T-helper 2 cell (primary cell): ENCODE measurements at places on chromosomes 16 and 17.
A peak's percentile ranks its signal among the peaks of the same experiment; 100 is the strongest.

- no peak for DNase-seq
These were observed 55.0 kb upstream of the RASL10B start for GRCh38 chr17:35676441-35676840.

- no peak for DNase-seq
These were observed 19.3 kb upstream of the ZFPM1 start for GRCh38 chr16:88433632-88434352.

GRCh38 chr16:67386861-67387455, 6.3 kb downstream of the TPPP3 start:
- no peak for DNase-seq

DNA sequence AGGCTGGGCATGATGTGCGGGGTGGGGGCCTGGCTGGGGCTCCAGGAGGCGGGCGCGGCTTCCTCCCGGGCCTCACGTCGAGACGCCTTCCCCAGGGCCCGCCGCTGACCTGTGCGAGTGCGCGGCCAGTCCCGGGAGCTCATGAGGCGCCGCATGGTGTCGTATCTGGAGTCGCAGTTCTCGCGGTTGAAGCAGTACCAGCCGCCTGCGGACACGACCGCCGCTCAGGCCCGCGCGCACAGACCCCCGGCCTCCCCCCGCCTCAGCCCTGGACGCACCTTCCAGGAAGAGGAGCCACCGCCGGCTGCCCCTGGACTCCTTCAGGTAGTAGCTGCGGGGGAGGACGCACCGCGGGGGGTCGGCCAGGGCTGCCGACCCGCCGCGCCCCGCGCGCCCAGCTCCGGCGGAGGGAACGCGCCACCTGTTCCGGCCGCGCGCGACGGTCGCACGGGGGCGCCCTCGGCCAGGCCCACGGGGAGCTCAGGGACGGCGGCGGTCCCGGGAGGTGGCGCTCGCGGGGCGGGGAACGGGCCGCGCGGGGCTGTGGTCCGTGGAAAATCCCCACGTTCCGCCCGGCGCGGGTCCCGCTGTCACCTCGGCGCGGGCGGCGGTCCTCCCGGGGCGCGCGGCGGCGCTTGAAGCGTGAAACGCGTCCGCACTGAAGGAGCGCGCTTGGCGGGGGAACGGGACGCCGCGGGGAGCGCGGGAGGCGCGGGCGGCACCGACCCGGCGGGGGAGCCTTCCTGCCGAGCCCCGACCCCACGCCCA, 1.4 kb downstream of the NOTUM start:
- peak; percentile 67 for DNase-seq

DNA sequence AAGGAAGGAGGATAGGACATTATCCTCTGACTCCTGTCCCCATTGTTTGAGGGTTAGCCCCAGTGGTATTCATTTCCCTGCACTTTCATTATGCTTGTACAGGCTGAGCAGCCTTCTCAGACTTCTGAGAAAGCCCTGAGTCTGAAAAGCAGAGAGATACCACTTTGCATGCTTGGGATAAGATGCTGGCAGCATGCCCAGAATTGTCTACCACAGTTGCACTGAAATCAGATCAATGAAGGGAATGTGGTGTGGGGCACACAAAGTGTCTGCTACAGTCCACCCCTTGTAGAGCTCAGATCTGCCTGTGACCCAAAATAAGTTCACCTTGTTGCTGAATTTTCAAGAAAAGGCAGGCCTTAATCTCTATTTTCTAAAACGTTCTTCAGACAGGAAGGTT, 160.6 kb downstream of the CCT6B start:
- no peak for DNase-seq

DNA sequence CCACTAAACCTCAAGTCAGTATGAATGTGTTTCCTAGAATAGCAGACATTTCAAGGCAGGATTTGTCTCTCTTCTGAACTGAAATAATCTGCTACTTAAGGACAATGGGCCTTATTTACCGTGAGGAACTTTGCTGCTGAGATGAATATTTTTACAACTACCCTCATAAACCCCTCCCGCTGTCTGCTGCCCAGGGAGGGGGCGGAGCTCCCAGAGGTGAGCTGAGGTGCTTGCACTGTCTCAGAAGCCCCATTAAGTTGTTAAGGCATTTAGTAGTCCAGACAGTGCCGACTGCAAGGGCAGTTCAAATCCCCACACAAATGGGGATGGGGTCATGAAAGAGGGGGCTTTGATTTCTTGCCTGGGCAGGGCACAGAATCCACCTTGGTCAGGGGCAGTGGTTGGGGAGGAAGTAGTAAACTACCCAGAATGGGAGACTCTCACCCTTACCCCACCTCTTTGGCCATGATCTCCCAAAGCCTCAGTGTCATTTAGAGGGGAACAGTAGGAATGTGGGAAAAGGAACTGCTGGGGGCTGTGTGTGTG, 19.2 kb downstream of the HNF1B start:
- no peak for DNase-seq

DNA sequence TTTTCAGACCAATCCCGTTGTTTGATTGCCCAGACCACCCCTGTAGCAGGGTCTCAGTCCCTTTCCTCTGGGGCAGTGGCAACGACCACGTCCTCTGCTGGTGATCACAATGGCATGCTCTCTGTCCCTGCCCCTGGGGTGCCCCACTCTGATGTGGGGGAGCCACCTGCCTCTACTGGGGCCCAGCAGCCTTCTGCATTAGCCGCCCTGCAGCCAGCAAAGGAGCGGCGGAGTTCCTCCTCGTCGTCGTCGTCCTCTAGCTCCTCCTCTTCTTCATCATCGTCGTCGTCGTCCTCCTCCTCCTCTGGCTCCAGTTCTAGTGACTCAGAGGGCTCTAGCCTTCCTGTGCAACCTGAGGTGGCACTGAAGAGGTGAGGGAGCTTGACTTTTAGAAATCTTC, 9.2 kb downstream of the ELOB start:
- no peak for DNase-seq

DNA sequence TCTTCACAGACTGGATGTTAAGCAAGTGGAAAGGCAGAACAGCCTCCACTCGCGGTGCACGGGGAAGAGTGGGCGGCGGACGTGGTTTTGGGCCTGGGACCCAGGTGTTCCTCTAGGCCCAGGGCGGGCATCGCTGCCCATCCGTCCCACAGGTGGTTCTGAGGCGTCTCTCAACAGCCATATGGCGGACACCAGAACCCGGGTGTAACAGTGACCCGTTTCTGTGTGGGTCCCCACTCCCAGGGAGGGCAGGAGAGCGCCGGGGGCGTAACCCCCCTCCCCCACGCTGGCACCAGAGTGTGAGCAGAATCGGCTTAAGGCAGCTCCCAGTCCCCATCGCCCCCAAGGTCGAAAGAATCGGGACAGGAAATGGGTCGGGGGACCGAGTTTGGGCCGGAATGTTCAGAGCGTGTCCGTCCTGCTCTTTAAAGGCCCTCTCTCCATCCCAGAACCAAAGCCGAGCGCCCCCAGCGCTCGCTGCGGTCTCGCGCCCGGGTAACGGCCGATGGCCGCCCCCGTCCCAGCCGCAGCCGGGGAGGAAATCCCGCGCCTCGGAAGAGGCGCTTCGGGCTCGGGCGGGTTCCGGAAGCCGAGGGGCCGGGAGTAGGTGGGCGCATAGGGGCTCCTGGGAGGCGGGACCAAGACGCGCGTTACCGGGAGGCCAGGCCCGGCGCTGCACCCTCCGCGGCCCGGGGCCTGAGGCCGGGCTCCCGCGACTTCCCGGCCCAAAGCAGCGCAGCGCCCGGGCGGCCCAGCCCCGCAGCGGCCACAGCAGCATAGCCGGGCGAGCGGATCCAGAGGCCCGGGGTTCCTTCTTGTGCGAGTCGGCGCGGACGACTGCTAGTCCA, at the start of gene TK2:
TK2 (minus strand) TSS at position 839 of the 848 bp plus-strand sequence; CDS start at position 778, 61 bp downstream.
- DNase-seq: peak; percentile 61

GRCh38 chr17:37844158-37844976, 79.8 kb upstream of the TBC1D3K start:
- peak; percentile 21 for DNase-seq

DNA sequence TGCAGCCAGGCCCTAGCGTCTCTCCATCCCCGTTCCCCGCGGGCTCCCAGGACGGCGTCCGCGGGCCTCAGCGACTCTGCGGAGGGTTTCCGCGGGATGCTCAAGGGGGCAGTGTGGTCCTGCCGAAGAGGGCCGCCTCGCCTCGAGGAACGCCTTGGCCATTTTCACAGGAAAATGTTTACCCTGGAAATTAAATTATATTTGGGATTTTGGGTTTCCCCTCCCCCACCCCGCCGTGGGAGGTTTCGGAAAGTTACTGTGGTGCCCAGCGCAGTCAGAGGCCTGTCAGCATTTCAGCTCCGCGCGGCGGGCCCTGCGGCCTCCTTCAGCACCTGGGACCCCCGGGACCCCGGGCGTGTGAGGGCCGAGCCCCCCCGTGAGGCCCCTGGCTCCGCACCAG, 94.5 kb downstream of the PCTP start:
- DNase-seq: no peak

- no peak for DNase-seq
These were observed 40.5 kb downstream of the ABHD15 start for GRCh38 chr17:29526322-29526721.

DNA sequence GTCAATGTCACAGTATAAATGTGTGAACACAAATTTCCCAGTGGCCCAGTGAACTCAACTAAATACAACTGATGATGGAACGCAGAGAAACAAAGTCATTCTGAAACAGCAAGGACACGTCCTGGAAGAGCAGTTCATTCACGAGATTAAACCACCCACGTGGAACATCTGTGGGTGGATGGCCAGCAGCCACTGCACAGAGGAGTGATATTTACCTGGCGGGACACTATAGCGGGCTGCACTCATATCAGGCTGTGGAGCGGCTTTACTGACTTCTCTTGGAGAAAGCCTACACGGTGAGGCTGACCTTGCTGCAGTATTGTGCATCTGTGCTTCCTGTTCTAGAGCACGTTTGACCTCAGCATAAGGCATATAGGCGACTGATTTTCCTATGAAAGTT, 87.3 kb downstream of the TTC19 start:
- DNase-seq: no peak

DNA sequence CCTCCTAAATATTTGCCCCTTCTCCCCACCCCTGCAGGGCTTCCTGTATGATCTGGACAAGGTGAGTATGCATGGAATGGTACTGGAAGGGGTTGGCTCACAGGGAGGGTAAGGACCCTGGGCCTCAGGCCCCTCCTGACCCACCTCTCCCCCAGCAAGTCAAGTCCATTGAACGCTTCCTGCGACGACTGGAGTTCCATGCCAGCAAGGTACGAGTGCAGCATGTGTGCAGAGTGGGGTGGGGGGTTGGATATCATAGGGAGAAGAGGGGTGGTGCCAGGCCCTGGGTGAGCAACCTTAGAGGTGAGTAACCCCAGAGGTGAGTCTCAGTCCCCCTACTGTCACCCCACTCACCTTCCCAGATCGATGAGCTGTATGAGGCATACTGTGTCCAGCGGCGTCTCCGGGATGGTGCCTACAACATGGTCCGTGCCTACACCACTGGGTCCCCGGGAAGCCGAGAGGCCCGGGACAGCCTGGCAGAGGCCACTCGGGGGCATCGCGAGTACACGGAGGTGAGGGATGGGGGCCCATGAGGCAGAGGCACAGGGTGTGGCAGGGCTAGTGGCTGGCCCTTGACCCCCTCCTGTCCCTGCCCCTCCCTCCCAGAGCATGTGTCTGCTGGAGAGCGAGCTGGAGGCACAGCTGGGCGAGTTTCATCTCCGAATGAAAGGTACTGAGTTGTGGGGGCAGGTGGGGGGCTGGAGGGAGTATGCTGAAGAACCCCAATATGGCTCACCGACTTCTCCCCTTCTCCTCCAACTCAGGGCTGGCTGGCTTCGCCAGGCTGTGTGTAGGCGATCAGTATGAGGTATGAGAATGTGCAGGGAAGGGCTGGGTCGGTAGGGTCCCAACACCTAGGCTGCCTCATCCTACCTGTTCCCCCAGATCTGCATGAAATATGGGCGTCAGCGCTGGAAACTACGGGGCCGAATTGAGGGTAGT, 11.3 kb downstream of the RIPOR1 start:
- DNase-seq: no peak

DNA sequence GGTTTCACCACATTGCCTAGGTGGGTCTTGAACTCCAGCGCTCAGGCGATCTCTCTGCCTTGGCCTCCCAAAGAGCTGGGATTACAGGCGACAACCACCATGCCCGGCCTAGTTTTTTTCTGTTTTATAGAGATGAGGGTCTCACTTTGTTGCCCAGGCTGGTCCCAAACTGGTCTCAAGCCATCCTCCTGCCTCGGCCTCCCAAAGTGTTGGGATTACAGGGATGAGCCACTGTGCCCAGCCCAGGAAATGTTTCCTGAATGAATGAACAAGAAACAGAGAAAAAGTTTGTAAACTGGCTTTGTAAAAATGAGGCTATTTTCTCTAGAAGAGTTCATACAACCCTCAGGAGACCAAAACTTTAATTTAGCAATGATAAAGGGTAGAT, 68.0 kb downstream of the WWP2 start:
- no peak for DNase-seq
